HFFc6 (cell line): ENCODE measurements at places on chromosomes 6 and 20. TPM values are rescaled to one million over a fixed set of nuclear protein-coding genes. Genes with fewer than 3 reads are reported as not detected.

Gene APCDD1L
- 14.3 to 37.7 TPM (median 22.0 TPM) in 3 replicates for total RNA-seq

Gene SRSF12
- total RNA-seq = not detected in 3 replicates

Gene TRIM10
- total RNA-seq = not detected in 3 replicates

Gene ADTRP
- total RNA-seq = 0.61 to 0.94 TPM (median 0.66 TPM) in 3 replicates

Gene ELOVL2
- not detected in 3 replicates for total RNA-seq

Gene PRR18
- total RNA-seq = not detected in 3 replicates

Gene NFS1
- total RNA-seq = 30.0 to 45.0 TPM (median 40.6 TPM) in 3 replicates

Gene SSTR4
- not detected in 2 replicates for total RNA-seq

Gene ID1
- 374 to 481 TPM (median 404 TPM) in 3 replicates for total RNA-seq

Gene USP49
- total RNA-seq = 1.8 to 1.9 TPM (median 1.8 TPM) in 3 replicates

Gene C2
- 0.30 to 0.43 TPM in 2 of 3 replicates, not detected in the other for total RNA-seq

Gene GFRA4
- not detected in 3 replicates for total RNA-seq

Gene CCN2
- 564 to 952 TPM (median 919 TPM) in 3 replicates for total RNA-seq

Gene RIPOR3
- total RNA-seq = 0.13 and 0.17 TPM in 2 replicates

Gene CALHM4
- total RNA-seq = 0.31 TPM in 1 of 3 replicates, not detected in the others

Gene EIF6
- total RNA-seq = 183 to 186 TPM (median 185 TPM) in 3 replicates

Gene TOX2
- 46.1 to 63.2 TPM (median 51.6 TPM) in 3 replicates for total RNA-seq

Gene SPATS1
- not detected in 3 replicates for total RNA-seq

Gene BEND6
- 8.8 to 10.6 TPM (median 10.3 TPM) in 3 replicates for total RNA-seq

Gene FLRT3
- 0.06 TPM in 1 of 3 replicates, not detected in the others for total RNA-seq

Gene GABRR1
- total RNA-seq = not detected in 3 replicates

Gene SUMO4
- 0.43 to 0.57 TPM (median 0.43 TPM) in 3 replicates for total RNA-seq

Gene C20orf144
- 0.16 to 0.28 TPM (median 0.23 TPM) in 3 replicates for total RNA-seq

Gene WFDC12
- total RNA-seq = not detected in 3 replicates

Gene SAPCD1
- 0.91 to 2.2 TPM (median 1.2 TPM) in 3 replicates for total RNA-seq

Gene MOCS1
- total RNA-seq = 8.8 to 11.1 TPM (median 9.2 TPM) in 3 replicates

Gene WFDC5
- not detected in 3 replicates for total RNA-seq

Gene MLN
- not detected in 2 replicates for total RNA-seq

Gene BCAS1
- not detected in 3 replicates for total RNA-seq

Gene EZR
- 110 to 174 TPM (median 145 TPM) in 3 replicates for total RNA-seq

Gene DHX35
- 5.4 to 7.6 TPM (median 6.4 TPM) in 3 replicates for total RNA-seq

Gene SIRPD
- total RNA-seq = not detected in 3 replicates

Gene HSPA1A
- 80.3 to 102 TPM (median 88.0 TPM) in 3 replicates for total RNA-seq

Gene SLC52A3
- total RNA-seq = 0.07 TPM in 1 of 3 replicates, not detected in the others
